ENCODE measurements at places on chromosomes 1 and 21.

DNA sequence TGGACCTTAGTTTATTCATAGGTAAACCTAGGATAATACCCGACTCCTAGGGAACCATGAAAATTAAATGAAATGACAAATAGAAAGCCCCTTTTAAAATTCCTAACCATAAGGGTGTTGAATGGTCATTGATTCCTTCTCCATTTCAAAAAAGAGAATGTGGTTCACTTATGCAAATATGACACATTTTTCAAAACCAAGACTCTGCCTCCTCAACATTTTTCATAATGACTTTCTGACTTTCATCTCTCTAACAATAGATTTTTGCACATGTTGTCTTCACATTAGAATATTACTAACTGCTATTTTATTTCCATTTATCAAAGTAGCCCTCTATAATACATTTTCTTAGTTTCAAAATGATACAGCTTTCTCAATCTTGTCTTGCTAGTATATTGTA is 169.1 kb downstream of the NTNG1 start:
- no peak for DNase-seq

DNA sequence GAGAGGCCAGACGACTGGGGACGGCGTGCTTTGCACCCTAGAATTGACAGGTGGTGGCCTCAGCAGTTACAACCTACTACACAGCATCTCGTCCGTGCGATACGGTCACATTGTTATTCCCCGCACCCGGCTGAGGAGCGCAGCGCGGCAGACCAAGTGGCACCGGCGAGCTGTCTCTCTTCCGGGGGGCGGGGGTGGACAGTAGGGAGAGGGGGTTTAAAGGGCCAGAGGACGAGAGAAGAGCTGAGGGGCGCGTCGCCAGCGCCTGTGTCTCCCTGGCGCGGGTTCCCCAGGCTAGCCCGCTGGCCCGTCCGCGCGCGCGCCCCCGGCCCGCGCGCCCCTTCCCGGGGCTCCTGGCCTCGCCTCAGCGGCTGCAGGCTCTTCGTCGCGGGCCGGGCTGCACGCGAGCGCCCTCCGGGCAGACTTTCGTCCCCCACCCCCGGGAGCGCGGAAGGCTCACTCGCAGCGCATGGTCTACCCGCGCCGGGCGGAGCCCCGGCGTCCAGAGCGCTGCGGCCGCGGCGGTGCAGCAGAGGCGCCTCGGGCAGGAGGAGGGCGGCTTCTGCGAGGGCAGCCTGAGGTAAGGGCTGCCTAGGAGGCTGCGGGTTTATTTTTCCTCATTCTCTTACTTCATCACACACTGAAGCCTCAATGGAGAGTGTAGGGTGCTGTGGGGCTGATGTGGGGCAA is at the start of gene PDE4B:
TSS of gene PDE4B (plus strand) at position 227 of the 690 bp plus-strand sequence.
- no peak for DNase-seq

GRCh38 chr1:222105393-222105737 is 363.5 kb upstream of the DUSP10 start:
- no peak for DNase-seq

GRCh38 chr1:68624233-68624632 is 127.4 kb upstream of the DEPDC1 start:
- no peak for DNase-seq

DNA sequence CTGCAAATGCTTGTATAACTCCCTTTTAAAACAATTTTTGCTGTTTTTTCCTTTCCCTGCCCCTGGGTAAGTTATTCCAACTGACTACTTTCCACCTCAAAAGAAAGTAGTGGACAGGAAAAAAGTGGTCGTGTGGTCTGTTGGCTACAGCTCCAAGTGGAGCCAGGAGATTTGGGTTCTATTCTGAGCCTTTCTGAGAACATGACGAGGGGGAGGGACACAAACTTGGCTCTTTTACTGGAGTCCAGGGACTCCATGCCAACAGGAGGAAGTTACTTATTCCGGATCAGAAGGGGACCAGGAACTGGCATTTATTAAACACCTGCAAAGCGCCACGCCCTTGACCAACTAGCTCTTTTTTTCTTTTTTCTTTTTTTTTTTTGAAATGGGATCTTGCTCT is 79.0 kb upstream of the CAPZB start:
- DNase-seq = no peak

DNA sequence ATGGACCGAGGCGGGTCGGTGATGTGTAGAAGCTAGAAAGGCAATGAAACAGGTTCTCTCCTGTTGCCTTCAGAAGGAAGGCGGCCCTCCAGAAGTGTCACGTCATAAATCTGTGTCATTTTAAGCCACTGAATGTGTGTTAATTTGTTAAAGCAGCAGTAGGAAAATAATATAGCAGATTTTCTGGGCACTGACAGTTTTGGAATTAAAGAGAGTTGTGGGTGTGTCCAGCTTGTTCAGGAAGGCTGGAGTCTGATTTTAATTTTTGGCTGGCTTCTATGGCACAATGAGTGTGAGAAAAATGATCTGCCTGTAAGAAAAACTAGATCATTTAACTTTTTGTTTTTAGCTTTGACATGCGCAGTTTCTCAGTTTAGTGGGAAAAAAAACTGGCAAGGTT is 177.3 kb downstream of the EDEM3 start:
- DNase-seq = no peak

GRCh38 chr1:67850611-67851075 is 17.4 kb upstream of the GNG12 start:
- no peak for DNase-seq

GRCh38 chr1:6645018-6645417 is 20.4 kb downstream of the THAP3 start:
- DNase-seq = no peak

DNA sequence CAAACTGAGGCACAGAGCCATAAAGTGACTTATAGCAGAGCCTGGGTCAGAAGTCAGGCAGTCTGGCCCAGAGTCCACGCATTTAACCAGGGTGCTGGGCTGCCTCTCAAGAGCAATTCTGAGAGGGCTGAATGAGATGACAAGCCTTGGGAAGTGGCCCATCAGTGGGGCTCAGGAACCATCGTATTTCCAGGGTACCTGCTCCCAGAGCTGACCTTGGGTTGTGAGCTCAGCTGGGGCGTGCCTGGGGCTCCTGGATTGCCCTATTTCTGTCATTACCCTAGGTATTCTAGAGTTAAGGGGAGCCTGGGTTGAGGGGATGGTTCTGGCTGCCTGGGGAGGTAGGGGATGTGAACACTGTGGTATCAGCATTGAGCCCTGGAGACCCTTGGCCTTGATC is 49.4 kb downstream of the LGR6 start:
- no peak for DNase-seq

GRCh38 chr1:182213163-182213562 is 151.7 kb upstream of the ZNF648 start:
- no peak for DNase-seq

- no peak for DNase-seq
These were observed 1353.9 kb downstream of the NCAM2 start for GRCh38 chr21:22352088-22352487.

GRCh38 chr1:15637826-15638225 is 20.6 kb downstream of the DDI2 start:
- DNase-seq = no peak

- DNase-seq = no peak
These were observed 450.5 kb downstream of the NUF2 start for GRCh38 chr1:163772246-163772645.

DNA sequence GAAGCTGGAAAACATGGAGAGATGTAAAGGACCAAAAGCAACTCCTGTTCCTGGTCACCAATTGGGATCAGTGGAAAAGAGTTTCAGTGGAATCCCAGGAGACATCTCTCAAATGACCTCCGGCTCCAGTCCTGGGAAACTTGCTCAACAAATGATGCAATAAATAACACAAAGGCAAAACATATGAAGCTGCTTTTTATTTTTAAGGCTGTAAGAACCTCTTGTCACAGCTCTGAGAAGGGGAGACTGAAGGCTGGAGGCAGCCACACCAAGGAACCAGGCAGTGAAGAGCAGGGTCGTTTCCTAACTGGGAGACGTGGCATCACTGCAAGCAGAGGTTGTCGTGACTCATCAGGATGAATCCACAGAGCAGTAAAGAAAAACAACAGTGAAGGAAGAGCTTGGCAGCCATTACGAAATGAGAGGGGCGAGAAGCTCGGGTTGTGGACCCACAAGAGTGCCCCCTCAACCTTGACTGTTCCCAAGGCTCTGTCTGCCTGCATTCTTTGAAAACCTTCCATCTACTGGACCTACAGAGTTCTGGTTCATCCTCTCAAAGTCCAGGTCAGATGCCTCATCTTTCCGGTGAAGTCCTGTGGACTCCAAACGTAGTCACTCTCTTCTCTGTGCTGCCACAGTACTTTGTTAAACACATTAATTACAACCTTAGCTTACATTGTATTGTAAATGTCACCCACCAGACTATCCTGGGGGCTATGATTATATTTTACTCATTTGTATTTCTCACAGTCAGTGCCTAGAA is 32.1 kb downstream of the JAK1 start:
- DNase-seq = no peak

- DNase-seq = no peak
These were observed 543.4 kb downstream of the NEGR1 start for GRCh38 chr1:71738910-71739309.

- DNase-seq = no peak
These were observed 7.1 kb downstream of the PRRX1 start for GRCh38 chr1:170670802-170671628.

DNA sequence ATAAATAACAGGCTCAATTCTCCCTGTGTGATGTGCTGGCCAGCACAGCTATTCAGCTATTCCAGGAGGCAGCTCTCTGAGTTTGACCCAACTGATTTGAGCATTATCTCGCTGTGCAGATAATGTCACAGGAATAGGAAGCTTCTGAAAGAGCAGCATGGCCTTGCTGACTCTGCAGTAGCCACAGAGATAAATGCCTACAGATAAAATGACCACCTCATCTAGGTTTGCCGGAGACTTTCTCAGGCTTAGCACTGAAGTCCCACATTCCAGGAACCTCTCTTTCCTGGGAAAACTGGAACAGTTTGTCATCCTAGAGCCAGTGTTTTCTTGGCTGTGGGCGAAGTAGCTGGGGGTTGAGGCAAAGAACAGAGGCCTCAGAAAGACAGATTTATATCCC is 98.9 kb downstream of the MRPL39 start:
- DNase-seq = no peak

GRCh38 chr1:31669433-31669785 is 24.7 kb upstream of the PEF1 start:
- DNase-seq = no peak

DNA sequence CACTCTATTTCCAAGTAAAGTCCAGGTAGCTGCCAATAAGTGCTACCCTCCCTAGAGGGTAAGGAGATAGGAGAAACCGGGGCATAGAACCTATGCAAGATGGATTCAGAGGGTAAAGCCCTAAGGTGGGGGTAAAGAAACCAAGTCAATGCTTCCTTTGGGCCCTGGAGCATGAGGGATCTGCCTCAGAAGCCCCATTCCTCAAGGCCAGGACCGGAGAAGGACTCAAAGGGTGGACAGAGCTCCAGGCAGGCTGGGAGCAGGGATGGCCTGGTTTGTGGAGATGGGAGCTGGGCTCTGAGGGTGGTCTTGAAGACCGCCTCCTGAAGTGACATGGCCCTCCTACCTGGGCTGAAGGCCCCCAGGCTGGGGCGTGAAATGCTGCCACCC is 3.9 kb downstream of the EPHA2 start:
- DNase-seq = no peak

DNA sequence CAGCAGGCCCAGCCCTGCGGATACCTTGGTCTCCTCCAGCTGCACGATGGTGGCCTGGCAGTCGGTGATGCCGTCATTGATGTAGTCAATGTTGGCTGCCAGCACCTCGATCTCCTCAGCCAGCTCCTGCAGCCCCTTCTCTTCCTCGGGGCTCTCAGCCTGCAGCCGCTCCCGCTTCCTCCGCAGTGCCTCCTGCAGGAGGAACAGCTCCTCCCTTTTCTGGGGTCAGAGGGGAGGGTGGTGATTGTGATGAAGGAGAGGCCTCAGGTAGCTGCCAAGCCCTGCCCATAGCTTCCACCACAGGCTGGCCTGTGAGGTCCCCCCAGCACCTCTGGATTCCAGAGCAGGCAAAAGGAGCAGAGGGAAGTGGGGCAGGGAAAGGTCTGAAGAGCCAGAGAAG is 33.4 kb downstream of the KIF21B start:
- DNase-seq = no peak

- DNase-seq = no peak
These were observed 419.1 kb downstream of the ADGRL2 start for GRCh38 chr1:82219841-82220240.

- DNase-seq = no peak
These were observed 22.9 kb downstream of the UBIAD1 start for GRCh38 chr1:11295905-11296304.

GRCh38 chr1:173857363-173857917 is 10.3 kb downstream of the GAS5 start:
- no peak for DNase-seq

GRCh38 chr1:98331243-98331642 is 330.3 kb upstream of the SNX7 start:
- DNase-seq = no peak

- DNase-seq = no peak
These were observed 86.1 kb downstream of the TTLL7 start for GRCh38 chr1:83912876-83913275.

GRCh38 chr1:19450811-19451515 is 34.4 kb downstream of the CAPZB start:
- DNase-seq = no peak

- no peak for DNase-seq
These were observed 172.0 kb downstream of the CDC7 start for GRCh38 chr1:91672601-91673161.

GRCh38 chr21:42554251-42554961 is 40.8 kb downstream of the SLC37A1 start:
- no peak for DNase-seq

DNA sequence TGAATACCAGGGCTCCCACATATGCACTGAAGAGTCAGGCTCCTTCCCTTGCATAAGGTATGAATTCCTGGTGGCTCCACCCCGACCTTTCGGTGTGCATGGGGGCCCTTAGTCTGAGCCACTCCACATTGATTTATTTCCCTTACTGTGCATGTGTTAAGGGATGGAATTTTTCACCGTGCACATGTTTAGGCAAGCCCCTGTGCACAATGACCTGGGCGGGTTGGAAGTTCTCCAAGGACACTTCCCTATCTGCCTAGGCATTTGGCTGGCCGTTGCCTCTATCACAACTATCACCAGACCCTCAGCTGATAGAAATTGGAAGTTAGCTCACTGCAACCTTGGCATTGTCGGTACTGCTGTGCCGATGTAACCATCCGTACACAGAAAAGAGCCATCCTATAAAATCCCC is 9.7 kb downstream of the S100A6 start:
- no peak for DNase-seq

- DNase-seq = no peak
These were observed 20.8 kb downstream of the VANGL2 start for GRCh38 chr1:160420881-160421842.

DNA sequence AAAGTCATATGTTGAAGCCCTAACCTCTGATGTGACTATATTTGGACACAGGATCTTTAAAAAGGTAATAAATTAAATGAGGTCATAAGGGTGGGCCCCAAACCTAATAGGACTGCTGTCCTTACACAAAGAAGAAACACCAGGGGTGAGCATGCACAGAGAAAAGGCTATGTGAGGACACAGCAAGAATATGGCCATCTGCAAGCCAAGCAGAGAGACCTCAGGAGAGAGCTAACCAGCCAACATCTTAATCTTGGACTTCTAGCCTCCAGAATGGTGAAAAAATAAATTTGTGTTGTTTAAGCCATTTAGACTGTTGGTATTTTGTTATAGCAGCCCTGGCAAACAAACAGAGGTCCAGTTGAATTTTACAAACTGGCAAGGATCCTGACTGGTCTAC is 223.9 kb downstream of the LTN1 start:
- no peak for DNase-seq

GRCh38 chr1:73674945-73675561 is 522.9 kb downstream of the LRRIQ3 start:
- DNase-seq = no peak

GRCh38 chr1:32767156-32767555 is 50.0 kb downstream of the YARS1 start:
- no peak for DNase-seq

- no peak for DNase-seq
These were observed 1.4 kb downstream of the GPR161 start for GRCh38 chr1:168135116-168135920.
